Motor neuron (in vitro differentiated cells): ENCODE measurements at places on chromosomes 7 and 10. TPM values are rescaled to one million over a fixed set of nuclear protein-coding genes. Genes with fewer than 3 reads are reported as not detected.
A peak's percentile ranks its signal among the peaks of the same experiment; 100 is the strongest.

Gene GRM3
- 3.9 and 4.1 TPM in 2 replicates for total RNA-seq

Gene HOXA5
- total RNA-seq: 107 and 121 TPM in 2 replicates

DNA sequence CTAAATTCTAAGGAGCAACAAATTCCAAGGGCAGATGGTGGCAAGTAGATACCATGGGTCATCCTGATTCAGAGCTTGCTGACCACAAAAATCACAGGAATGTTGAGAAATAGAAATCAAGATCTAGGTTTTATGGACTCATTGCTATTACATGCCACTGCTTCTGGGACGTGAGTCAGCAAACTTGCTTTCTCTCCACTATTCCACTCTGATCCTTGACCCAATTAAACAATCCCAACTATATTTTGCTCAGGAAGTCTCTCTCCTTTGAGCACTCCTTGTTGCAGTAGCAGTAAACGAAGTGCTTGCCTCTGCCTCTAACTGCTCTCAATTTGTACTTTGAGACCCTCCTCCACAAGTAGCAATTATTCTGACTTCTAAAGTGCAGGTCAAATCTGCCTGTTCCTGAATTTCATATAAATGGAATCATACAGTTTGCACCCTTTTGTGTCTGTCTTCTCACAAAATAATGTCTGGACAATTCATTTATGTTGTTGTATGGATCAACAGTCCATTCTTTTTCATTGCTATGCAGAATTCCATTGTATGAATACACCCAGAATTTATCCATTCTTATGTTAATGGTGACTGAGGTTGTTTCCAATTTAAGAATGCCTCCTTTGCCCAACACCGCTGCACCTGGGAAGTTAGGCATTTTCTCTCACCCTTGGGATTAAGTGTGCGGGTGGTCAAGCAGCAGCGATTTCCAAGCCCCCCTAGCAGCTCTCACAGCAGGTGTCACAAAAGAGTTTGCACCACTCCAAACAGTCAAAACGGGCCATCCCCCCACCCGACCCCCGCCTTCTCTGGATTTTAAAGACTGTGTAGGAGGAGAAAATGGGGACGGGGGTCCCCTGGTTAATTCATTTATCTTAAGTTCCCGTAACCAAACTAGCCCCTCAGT is 35.9 kb downstream of the ACSM6 start:
- no peak for ATAC-seq

DNA sequence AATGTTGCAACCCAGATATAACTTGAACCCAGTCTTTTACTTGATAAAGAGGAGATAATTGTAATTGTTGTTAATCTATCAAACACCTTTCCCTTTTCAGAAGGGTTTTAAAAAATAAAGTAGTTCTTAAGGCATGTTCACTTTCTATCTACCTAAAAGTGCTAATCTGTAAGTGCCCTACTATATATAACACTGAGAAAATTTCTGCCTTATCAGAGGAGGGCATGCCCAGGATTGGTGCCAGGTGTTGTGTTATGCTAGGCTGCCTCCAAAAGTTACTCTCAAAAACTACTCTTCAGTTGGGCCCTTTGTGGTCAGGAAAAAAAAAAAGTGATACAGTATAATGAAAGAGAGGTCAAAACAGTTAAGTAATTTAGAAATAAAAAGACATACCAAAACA is 36.3 kb downstream of the SMNDC1 start:
- ATAC-seq: no peak

DNA sequence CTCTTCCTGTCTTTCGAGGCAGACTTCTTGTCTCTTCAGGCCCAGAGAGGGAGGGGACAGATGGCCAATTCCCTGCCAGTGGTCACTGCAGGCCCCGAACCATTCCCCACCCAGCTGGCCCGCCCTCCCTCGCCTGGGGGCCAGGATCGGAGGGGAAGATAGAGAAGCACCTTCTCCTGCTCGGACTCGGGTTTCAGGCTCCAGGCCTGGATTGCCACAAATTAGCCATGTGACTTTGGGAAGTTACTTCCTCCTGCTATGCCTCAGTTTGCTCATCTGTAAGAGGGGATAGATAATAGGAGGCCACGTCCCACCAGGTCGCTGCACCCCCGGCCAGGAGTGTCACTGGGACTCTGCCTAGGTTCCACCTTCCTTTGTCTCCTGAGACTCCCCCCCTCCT is 24.8 kb upstream of the PPP2R2D start:
- no peak for ATAC-seq

DNA sequence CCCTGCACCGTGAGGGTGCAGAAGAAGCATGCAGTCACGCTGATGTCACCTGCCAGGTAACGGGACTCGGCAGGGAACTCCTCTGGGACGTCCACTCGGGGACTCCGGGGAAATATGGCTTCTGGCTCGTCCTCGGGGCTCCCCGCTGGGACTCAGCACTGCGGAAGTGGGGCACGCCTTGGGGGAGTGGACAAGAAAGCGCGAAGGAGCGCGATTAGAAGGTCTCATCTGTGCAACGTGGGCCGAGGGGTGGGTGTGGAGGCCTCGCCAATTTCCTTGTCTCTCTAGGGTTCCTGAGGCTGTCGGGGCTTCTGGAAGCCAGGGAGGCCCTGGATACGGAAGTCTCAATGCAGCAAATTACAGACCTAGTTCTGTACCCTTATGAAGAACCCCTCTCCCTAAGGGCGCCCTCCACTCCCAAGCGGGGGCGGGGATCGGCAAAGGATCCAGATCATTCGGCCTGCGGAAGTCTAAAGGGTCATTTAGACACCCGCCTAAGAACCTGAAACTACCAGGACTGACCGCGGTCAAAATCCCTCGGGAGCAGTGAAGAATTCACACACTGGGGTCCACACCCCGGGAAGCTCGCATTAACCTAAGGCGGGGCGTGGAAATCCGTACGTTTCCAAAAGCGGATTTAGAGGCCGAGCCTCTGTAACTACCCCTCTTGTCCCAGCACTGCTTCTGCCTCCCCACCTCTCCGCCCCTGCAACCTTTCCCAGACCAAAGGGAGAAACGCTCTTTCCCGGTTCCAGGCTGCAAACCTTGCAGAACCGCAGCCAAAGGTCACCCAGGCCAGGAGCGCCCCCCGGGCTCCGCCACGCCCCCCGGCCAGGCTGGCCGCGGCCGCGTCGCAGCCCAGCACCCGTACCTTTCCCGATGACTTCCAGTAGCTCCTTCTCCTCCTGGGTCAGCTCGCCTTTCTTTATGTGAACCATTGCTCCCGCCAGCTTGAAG is 640 bp downstream of the ANKMY2 start:
- ATAC-seq: peak; percentile 42

GRCh38 chr10:93947524-93947923 is 46.2 kb upstream of the PLCE1 start:
- no peak for ATAC-seq

Gene CYP26C1
- total RNA-seq: 0.18 and 0.25 TPM in 2 replicates

- peak; percentile 60 for ATAC-seq
Observed at GRCh38 chr7:158395780-158396278, 191.8 kb downstream of the PTPRN2 start.

DNA sequence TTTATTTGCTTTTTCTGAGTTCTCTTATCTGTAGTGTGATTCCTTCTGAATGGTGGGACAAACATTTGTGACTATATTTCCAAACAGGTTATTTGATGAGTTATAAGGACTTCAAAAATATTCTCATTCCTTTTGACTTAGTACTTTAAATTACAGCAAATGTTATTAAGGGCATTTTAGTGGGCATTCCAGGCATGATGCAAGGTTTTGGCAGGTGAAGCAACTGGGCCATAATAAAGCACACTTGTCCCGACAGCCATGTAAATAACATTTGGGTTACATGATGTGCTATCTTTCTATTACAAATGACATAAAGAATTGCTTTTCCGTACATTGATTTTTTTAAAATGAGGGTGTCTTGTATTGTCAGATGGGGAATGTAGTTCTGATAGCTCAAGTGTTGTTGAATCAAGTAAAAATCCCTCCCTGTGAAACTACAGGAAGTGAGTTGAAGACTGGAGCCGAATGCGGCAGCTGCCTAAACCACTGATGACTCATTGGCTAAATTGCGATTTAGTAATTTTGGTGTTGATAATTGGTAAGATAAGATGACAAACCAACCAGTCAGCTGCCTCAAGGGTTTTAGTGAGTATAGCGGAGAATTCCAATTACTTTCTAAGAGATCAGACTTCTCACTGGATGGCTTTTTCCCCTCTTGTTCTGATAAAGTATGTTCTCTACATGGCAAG is 231.3 kb upstream of the NPY start:
- ATAC-seq: no peak

- ATAC-seq: no peak
Observed at GRCh38 chr7:20738518-20739481, 47.9 kb downstream of the SP8 start.

DNA sequence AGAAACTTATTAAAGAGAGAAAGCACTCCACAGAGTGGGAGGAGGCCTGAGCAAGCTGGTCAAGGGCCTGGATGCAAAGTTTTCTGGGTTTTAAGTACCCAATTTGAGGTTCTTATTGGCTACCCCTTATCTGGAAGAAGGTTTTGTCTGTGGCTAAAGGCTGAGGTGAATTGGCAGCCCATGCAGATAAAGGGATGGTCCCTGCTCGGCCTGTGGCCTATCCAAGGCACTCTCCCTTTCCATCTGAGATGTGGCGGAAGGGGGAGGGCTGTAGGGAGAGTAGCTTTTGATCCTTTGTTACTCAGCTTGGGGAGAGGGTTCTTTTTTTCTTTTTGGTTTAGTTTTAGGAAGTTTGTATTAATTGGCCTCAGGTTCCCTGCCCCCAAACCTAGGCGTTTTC is 465.1 kb downstream of the ATRNL1 start:
- ATAC-seq: no peak

- ATAC-seq: no peak
Observed at GRCh38 chr7:106717254-106717954, 56.4 kb upstream of the CCDC71L start.

DNA sequence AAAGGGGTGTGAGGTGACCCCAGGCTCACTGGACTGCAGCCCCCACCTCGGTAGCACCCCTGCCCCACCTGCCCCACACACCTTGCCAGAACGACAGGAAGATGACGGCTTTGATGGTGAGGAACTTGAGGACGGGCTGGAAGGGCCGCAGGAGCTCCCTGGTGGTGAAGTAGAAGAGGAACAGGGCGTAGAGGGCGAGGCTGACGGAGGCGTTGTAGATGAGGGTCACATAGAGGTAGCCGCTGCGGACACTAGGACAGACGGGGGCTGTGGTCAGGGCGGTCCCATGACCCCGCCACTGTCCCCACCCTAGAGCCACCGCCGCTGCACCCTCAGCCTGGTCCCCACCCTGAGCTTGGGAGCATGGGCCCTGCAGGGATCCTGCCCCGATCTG is 7.6 kb downstream of the TMEM184A start:
- no peak for ATAC-seq
